ENCODE measurements at places on chromosomes 1 and 21. TPM values are rescaled to one million over a fixed set of nuclear protein-coding genes. Genes with fewer than 3 reads are reported as not detected.

DNA sequence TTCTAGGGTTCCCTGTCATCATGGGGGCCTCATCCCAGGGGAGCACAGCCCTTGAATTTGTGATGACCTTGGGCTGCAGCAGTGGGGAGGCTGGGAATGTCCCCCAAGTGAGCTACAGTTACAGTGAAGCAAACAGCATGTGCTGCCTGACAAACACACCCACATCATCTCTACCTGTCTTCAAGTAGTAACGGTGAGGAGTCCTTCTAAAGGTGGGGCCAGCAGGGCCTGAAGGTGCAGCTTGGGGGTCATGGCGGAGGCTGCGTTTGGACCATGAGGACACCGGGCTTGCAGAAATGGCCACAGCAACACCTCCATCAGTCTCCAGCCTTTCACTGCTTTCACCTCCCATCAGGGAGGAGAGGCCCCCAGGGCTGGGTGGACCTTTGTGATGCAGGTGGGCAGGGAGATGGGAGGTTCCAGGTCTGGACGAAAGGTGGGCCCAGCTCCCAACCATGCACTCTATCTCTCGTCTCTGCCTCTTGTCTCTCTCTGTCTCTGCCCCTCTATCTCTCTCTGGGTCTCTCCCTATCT, 55.7 kb downstream of the WNT9A start:
- DNase-seq = peak; percentile 45

- no peak for DNase-seq
Observed at GRCh38 chr1:116724765-116725375, 29.4 kb upstream of the CD2 start.

- no peak for DNase-seq
Observed at GRCh38 chr1:77841574-77841973, 46.9 kb upstream of the NEXN start.

DNA sequence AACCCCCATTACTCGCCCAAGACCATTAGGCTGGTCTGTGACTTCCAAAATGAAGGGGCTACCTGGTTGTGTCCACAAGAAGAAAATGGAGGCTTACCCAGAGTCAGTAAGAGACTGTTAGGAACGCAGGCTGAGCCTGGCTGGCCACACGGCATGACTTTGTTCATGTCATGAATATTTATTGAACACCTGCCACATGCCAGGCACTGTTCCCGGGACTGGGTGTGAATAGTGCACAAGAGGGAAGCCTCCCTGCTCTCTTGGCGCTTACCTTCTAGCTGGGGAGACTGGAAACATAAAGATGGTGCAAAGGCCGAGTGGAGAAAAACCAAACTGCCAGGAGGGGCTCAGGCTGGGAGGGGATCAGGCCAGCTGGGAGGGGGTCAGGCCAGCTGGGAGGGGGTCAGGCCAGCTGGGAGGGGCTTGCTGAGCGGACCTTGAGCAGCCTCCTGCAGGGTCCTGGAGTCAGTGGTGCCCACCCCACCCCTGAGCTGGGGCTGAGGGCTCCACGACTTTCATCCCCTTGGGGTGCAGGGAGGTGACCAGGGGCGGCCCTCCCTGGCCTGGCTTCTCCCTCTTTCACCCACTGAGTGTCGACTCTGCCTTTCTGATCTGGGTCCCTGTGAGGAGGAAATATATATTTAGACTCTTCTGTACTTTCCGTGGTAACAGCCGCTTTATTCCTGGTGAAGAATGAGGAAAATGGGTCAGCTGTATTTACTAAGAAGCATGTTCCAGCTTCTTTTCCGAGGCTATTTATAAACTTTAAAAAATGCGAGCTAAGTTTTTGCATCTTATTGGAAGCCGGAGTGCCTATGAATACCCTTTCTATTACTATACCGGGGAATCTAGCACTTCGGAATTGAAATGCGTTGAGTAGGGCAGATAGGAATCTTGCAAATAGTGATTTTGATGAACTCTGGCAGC, 139.0 kb downstream of the CAMTA1 start:
- DNase-seq = peak; percentile 57

- no peak for DNase-seq
Observed at GRCh38 chr1:222865718-222866117, 50.9 kb downstream of the DISP1 start.

DNA sequence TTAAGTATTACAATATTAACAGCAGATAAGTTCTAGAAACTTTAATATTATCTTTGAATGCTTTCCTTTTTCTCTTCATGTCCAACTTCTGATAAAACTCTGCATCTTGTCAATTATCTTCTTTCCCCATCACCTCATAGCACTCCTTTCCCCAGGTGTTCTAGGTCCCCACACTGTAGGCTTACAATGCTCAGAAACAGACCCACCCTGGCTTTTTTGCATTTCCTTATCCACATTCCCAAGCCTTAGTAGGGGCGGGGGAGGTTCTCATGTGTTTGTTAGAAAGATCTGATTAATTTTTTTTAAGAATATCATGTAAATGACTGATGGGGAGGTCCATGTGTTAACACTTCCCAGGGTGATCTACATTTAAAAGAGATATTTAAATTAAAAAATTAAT, 63.9 kb downstream of the PLPPR4 start:
- no peak for DNase-seq

DNA sequence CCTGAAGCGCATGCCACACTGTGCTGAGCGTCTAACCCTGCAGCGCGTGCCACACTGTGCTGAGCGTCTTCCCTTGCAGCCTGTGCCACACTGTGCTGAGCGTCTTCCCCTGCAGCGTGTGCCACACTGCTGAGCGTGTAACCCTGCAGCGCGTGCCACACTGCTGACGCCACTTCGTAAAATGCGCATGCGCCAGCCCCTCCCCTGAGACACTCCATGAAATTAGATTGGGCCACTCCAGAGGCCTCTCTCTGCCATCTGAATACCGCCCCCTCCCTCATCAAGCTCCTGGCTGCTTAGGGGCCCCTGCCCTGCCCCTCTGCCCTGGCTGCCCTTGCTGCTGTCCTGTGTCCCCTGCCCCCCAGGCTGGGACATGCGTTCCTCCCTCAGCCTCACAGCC, 84.8 kb downstream of the POFUT2 start:
- DNase-seq = no peak

- no peak for DNase-seq
Observed at GRCh38 chr21:25791319-25791718, 56.5 kb downstream of the GABPA start.

GRCh38 chr1:109331113-109331512, 24.3 kb upstream of the MYBPHL start:
- no peak for DNase-seq

DNA sequence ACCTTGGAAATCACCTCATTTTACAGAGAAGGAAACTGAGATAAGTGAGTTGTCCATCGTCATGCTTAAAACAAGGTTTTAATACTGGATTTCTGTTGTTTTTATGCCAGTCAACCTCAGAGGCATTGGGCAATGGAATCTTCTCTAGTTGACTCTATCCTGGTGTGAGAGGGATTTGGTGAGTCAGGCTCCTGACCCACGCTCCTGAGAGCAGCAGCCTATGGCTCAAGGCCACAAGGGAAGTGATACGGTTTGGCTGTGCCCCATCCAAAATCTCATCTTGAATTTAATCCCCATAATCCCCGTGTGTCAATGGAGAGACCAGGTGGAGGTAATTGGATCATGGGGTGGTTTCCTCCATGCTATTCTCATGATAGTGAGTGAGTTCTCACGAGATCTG, 90.1 kb downstream of the TLR5 start:
- no peak for DNase-seq

DNA sequence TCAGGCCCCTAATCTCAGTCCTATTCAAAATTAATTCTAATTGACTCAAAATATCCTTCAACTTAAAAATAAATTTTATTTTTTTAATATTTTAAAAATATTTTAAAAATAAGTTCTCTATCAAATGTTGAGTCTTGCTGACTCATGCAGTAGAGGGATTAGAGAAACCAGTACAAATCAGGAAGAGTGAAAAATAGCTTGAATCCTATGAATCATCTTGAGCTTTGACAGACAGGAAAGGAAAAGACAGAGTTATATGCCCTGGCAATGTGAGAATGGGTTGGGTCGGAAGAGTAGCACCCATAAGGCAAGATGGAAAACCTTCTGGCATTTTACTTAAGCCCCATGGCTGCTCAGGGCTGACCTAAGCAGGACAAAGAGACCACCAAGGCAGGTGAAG, 346.6 kb upstream of the RUNX1 start:
- DNase-seq = no peak

- DNase-seq = no peak
Observed at GRCh38 chr1:173297798-173298391, 90.8 kb upstream of the TNFSF4 start.

DNA sequence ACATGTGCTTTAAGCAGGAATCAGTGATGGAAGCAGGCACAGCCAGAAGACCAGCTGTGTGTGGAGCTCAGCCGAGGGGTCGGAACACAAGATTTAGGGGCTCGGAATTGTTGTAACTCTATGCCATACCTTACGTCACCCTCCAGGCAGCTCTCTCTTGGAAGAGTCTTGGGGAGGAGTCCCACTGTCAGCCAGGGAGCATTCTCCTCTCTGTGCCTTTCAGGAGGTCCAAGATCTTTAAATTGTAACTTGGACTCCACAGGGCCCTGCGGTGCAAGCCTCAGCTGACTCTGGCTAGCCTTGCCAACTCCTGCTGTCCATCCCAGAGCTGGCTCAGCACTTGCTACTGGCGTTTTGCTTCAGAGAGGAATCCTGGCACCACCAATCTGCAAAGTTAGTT, 26.4 kb upstream of the ROR1 start:
- no peak for DNase-seq

DNA sequence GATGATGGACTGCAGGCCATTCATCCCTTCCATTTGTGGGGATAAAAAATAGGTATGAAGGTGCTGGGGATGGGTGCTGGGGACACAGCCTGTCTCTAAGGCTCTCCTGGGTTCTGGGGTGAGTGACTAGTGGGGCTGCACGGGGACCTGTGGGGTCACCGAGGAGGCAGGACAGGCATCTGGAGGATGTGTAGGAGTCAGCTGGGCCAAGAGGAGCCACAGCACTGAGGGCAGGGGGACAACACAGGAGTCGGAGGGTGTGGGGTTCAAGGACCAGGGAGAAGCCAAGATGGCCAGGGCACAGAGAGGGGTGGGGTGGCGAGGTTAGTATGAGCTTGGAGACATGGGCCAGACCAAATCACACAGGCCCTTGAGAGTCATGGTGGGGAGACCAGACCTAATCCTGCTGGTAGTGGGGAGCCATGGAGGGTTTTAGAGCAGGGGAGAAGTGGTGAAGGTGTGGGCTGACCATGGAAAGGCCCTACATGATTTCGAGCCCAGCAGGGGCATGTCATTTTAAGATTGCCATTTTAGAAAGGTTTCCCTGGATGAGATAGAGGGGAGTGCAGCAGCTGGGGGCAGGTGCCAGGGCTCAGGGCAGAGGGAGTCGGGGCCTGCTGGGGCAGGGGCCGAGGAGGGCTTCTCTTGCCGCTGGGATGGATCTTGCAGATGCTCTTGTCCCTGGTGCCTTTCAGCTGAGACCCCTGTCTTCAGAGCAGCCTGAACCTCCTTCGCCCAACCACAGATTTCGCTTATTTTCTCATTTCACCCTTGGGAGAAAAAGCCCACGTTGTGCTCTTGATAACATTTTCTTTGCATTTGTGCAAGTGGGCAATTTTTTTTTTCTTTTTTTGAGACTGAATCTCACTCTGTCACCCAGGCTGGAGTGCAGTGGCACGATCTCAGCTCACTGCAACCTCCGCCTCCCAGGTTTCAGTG, 22.7 kb downstream of the SERINC2 start:
- peak; percentile 68 for DNase-seq

GRCh38 chr1:230316864-230317745, 109.0 kb downstream of the PGBD5 start:
- DNase-seq = peak; percentile 79

DNA sequence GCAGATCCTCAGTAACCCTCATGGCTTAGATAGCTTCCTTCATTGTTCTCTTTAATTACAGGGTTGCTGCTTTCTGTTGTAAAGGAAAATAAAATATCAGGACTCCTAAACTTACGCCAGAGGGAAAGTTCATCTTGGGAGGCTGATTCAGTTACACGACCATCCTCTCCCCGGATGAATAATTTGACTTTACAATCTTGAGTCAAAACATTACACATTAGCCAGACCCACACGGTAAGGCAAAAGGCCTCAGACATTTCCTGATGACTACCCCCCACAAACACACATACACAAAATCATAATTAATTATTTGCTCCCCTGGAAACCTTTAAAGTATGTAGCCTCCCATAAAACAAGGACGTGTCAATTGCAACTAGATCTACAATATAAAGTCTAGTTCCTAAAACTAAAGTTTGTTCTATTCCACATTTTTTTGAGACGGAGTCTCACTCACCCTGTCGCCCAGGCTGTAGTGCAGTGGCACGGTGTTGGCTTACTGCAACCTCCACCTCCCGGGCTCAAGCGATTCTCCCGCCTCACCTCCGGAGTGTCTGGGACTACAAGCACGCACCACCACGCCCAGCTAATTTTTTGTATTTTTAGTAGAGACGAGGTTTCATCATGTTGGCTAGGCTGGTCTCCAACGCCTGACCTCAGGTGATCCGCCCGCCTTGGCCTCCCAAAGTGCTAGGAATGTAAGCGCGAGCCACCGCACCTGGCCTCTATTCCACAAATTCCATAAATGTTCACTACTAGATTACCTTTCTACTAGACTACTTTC, 830 bp upstream of the PRDX1 start:
- DNase-seq = no peak

- DNase-seq = no peak
Observed at GRCh38 chr1:153402226-153402625, 11.4 kb upstream of the S100A8 start.

GRCh38 chr1:28882009-28882628, 32.2 kb upstream of the EPB41 start:
- no peak for DNase-seq

- no peak for DNase-seq
Observed at GRCh38 chr21:40990366-40990765, 143.4 kb upstream of the DSCAM start.

DNA sequence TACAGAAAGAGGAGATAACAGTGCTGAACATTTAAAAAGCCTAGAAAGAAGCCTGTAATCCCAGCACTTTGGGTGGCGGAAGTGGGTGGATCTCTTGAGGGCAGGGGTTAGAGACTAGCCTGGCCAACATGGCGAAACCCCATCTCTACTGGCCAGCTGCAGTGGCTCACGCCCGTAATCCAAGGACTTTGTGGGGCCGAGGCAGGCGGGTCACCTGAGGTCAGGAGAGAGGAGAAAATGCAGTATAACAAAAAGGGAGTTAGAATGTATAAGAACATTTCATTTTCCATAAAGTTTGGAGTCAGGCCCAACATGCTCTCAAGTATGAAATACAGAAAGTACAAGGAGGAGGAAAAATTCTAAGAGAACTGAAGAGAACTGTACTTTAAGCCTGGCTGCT, 134.5 kb downstream of the SMYD3 start:
- no peak for DNase-seq

GRCh38 chr1:196407358-196408051, 200.7 kb downstream of the KCNT2 start:
- DNase-seq = no peak

- DNase-seq = no peak
Observed at GRCh38 chr1:217535601-217536377, 95.1 kb downstream of the GPATCH2 start.

LCE1B gene
- total RNA-seq = not detected

LCE2B gene
- not detected for total RNA-seq

SFN gene
- total RNA-seq = 1.3 TPM

COL9A2 gene
- 0.48 TPM for total RNA-seq

TSPAN1 gene
- 1.2 TPM for total RNA-seq

YOD1 gene
- 5.4 TPM for total RNA-seq

DENND2C gene
- 2.6 TPM for total RNA-seq
